Activated CD4-positive, alpha-beta memory T cell treated with anti-CD3 and anti-CD28 coated beads for 36 hours (primary cell): ENCODE measurements at places on chromosomes 6 and 20. TPM values are rescaled to one million over a fixed set of nuclear protein-coding genes. Genes with fewer than 3 reads are reported as not detected.

TRIM39 gene
- 13.7 TPM for total RNA-seq

ENPP1 gene
- total RNA-seq = 1.4 TPM

SAMD5 gene
- total RNA-seq = 0.02 TPM

EMILIN3 gene
- total RNA-seq = not detected

NOX3 gene
- total RNA-seq = not detected

SLC16A10 gene
- total RNA-seq = 3.6 TPM

UBD gene
- total RNA-seq = 0.70 TPM

POU5F1 gene
- not detected for total RNA-seq

SOX12 gene
- 4.7 TPM for total RNA-seq

GSS gene
- total RNA-seq = 72.2 TPM

TOX2 gene
- 2.2 TPM for total RNA-seq

MACROD2 gene
- not detected for total RNA-seq

MAP1LC3A gene
- 5.6 TPM for total RNA-seq

GGT7 gene
- total RNA-seq = 12.3 TPM

TRIM15 gene
- total RNA-seq = 1.6 TPM

CAP2 gene
- total RNA-seq = not detected

VSTM2L gene
- total RNA-seq = not detected

AVP gene
- total RNA-seq = not detected

- no peak for DNase-seq
Measured at GRCh38 chr6:39792540-39793450, 619 bp downstream of the DAAM2 start.

DNA sequence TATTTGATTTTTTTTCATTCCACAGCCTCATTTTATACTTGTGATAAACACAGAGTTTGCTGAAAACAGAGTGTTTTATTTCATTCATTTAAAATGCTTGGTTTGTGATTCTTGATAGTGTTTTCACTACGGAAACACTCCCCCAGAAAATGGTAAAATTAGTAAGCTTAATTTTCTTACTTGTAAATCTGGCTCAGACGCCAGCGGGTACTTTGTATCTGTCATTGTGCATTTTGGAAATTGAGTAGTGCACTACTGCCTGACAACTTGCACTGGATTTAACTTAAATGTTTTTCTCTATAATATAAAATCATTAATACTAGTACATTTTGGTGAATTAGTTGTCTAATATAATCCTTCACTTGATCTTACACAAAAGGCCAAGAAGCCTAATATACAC, 37.0 kb upstream of the HINT3 start:
- DNase-seq = peak; percentile 27

DNA sequence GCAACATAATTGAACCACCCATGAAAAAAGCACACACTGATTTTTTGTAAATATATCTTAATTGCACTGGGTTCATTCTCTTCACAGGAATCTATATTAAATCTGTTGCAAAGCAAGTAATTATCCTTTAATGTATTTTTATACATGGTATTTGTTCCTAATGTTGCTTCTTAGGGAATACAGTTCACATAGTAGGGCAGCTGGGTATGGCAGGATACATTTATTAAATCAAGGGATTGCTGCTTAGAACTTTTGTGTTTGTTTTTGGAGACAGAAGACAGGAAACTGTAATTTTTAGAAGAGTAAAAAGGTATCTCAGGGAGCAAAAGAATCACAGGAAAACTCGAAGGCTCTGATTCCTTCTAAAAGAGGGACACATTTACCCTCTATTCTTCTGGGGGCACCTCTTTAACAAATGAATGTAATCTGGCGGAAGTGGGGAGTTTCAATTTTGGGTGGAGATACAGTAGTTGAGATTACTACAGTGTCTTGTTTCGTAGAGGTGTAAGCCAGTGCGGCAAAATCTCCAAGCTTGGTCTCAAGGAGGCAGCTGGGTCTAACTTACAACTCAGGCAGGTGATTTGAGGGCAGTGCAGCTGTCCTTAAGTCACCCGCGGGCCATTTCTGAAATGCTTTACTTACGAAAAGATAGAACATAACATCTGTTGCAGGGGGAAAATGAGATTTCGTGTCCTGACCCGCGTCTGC, 812 bp upstream of the SMIM13 start:
- no peak for DNase-seq

DNA sequence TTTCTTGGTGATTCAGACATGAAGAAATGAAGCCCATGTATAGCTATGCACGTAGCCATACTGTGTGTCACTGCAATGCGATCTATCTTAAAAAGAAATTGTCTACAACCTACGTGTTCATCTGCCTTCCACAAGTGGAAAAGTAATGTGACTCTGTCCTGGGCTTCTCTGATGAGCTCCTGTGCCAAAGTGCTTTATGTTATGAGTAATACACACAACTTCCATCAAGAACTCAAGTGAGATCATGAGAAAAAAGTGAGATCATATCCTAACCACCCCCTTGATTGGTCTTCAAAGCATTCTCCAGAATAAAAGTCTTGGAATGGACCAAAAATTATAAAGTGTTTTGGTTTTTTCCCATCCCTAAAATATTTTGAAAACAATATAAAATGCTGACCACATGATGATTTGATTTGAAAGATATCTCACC, 114.3 kb downstream of the DST start:
- no peak for DNase-seq

DNA sequence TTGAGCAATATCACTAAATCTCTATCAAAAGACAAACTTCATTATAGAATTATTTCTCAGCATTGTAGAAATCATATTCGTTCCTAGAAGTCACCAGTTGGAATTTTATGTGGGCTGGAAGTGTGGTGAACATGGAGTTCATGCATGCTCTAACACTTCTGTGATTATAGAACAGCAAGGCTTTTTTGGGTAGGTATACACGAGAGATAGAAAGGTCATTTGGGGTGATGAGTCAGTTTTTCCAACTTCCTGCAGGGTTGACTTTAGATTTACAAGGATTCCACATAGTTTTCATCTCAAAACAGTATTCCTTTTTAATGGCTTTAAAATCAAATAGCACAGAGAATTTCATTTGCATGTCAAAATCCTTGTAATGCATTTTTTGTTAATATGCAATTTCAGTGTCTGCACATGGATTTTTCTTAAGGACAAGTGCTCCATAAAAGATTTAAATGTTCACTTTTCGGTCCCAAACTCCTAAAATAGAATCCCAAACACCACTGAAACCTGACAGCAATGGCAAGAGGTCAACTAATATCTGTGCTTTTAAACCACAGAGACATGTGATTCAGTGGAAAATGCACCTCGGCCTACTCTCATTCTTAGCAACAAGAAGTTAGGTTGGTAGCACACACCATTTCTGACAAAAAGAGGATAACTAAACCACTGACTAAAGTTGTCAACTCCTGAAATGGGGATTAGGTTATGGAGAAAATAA, 211.0 kb downstream of the MOXD1 start:
- DNase-seq = no peak

DNA sequence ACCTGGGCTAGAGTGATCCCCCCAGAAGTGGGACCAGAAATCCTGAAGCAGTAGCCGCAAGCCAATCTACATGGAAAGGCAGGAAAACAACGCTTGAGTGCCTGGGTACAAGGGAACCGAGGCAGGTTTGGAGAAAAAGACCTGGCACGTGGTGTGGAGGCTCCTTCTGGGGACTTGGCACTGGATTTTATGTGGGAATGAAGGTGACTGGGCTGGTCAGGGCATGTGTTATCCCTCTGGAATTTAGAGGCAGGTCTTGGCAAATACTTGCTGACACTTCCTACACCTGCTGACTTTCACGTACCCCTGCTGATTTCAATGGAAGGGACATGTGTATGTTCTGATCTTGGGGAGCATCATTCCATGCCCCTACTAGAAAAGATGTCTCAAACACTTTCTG, 25.0 kb upstream of the FAM217A start:
- DNase-seq = no peak

DNA sequence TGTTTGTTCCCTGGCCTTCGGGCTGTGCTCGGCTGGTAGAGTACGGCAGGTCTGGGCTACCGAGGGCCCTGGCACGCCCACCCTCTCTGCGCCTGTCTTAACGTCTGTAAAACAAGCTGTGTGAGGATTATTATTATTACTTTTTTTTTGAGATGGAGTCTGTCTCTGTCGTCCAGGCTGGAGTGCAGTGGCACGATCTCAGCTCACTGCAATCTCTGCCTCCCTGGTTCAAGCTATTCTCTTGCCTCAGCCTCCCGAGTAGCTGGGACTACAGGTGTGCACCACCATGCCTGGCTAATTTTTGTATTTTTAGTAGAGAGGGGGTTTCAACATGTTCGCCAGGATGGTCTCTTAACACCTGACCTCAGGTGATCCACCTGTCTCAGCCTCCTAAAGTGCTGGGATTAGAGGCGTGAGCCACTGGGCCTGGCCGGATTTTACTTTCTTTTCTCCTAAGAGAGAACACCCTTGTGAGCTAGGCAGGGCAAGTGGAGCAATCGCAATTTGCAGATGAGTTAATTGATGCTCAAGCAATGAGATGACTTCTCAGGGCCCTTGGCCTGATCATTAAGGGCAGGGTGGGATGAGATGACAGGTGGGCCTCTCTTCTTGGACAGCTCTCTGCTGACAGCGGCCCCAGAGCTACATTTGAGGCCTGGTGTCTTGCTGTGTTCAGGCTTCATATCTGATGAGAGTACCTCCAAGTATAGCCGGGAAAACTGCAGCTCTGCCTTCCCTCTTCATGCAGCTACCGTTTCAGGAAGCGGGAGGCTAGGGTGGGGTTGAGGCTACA, 859 bp upstream of the SMIM29 start:
- no peak for DNase-seq

- DNase-seq = no peak
Measured at GRCh38 chr6:55696501-55696900, 117.5 kb upstream of the HMGCLL1 start.

GRCh38 chr6:168546151-168546550, 105.2 kb downstream of the SMOC2 start:
- DNase-seq = no peak

GRCh38 chr20:20480689-20481088, 112.8 kb downstream of the INSM1 start:
- DNase-seq = no peak

GRCh38 chr6:52377538-52378221, 15.7 kb downstream of the PAQR8 start:
- no peak for DNase-seq

DNA sequence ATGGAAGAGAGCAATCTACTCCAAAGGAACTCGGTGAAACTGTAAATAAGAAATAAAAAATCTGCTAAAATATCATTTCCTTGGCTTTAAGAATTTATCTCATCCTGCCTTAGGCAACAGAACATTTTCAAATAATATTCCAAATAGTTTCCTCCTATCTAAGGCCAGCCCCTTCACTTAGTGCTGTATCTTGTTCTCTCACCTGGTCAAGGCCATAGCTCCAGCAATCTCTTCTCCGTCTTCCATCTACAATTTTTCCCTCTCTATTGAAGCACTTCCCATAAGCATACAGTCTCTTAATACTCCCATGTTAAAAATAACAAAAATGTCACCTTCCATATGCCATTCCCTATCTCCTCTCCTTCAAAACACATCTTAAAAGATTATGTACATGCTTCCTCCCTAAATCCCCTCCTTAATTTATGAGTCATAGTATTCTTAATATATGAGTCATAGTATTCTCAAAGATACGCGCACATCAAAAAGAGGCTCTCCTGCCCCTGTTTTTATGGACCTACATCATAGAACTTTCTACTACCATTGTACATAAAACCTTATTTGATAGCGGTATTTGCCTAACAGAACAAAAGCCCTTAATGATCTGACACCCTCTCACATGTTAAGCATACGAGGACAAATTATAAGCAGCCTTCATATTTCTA, 146.9 kb downstream of the PDE10A start:
- DNase-seq = no peak

GRCh38 chr6:67009818-67010217, 1302.8 kb upstream of the EYS start:
- DNase-seq = no peak

GRCh38 chr6:67881706-67882065, 753.4 kb upstream of the ADGRB3 start:
- no peak for DNase-seq

DNA sequence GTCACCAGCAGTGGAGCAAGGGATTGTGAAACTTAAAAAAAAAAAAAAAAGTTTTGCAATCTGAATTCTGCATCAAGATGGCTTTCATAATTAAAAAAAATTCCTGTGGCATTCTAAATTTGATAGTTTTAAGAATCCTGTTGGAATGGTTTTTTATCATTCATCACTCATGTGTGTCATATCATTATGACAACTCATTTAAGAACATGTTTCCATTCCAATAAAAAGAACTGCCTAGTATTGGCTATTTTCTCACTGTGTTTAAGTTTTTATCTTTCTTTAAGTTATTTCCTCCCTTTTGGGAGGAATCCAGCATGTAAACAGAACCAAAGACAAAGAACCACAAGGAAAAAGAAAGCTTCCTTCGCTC, 26.2 kb upstream of the RHAG start:
- DNase-seq = no peak

DNA sequence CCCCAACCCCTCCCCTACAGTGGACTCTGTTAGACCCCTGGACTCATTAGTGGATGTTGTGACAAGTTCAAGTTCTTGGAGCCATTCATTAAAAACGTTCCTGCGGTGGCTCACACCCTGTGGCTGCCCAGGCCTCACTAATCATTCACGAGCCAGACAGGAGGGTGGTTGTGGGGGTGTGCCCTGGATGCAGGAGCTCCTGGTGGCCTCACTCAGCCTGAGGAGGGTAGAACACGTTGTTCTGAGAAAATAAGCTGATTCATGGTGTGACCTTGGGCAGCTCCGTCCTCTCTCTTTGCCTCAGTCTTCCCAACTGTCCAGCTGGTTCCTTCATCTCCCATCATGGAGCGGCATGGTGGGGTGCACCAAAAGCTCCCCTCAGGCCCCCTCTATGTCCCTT, 16.7 kb downstream of the SLC13A3 start:
- no peak for DNase-seq

DNA sequence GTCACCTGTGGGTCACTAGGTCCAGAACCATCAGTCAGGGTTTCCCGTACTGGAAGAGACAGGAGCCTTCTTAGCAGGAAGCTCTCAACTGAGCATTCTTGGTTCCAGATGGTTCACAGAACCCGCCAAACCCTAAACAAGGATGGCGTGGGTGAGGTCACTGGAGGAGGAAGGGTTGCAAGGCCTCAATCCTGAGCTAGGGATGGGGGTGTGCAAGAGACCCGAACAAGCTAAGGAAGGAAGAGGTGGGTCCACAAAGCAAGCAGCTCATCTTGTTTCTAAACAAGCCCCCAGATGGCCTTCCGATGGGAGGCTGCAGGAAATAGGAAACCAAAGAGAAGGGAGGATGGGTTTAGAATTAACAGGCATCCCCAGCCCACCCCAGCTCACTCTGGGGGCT, 92.7 kb downstream of the PREX1 start:
- DNase-seq = no peak

- peak; percentile 12 for DNase-seq
Measured at GRCh38 chr6:144007478-144008119, 460 bp downstream of the PLAGL1 start.

- no peak for DNase-seq
Measured at GRCh38 chr20:25054995-25055629, 2.8 kb downstream of the ACSS1 start.

DNA sequence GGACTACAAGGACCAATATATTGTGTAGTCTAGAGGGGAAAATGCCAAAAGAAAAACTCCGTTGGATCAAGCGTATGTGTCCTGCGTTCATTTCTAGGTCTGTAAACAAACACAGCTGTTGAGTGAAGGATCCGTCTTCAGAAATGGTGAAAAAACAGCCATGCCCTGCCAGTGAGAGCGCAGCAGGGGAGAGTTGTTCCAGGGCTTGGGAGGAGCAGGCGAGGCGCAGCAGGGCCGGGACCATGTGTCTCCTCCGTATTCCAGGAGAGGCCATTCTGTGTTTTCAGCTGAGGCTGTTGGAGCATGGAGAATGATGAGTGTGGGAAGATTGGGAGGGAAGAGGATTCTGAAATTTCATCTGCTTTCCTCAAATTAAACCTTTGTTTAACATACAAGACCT, 38.0 kb downstream of the BMP6 start:
- no peak for DNase-seq

GRCh38 chr6:138346302-138347195, 31.2 kb upstream of the SMIM28 start:
- no peak for DNase-seq
